ENCODE measurements at places on chromosomes 5 and 9. TPM values are rescaled to one million over a fixed set of nuclear protein-coding genes. Genes with fewer than 3 reads are reported as not detected.

DNA sequence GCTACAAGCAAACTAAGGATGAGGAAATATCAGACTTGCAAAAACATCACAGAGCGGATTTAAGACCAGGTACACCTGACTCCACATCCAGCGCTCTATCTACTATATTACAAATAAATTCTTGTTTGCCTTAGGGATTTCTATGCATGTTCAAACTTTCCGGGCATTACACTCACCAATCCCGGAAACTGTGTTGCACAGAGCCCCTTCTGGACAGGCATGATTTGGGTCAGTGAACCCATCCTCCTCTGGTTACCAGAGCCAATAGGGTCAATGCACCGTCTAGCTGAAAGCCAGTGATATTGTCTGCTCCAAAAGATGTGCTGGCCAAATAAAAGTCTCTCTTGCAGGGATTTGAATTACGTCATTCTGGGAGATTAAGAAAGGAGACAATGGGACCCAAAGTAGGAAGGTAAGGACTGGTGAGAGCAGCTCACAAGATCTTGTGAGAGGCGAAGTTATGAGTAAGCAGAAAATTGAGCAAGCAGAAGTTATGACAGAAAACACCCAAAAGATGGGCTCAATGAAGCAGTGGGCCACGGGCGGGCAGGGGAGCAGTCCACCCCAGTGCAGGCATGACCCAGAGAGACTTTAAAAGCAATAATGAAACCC lies 155.8 kb upstream of the RAI14 start:
- H3K4me1 ChIP-seq, result peaks cover 41% of the 10 kb centered on the region
- DNase-seq, result no peak
- H3K4me3 ChIP-seq, result no peak overlapping the region
- no peak overlapping the region for H3K27ac ChIP-seq
- H3K36me3 ChIP-seq, result no peaks in the 10 kb centered on the region

DNA sequence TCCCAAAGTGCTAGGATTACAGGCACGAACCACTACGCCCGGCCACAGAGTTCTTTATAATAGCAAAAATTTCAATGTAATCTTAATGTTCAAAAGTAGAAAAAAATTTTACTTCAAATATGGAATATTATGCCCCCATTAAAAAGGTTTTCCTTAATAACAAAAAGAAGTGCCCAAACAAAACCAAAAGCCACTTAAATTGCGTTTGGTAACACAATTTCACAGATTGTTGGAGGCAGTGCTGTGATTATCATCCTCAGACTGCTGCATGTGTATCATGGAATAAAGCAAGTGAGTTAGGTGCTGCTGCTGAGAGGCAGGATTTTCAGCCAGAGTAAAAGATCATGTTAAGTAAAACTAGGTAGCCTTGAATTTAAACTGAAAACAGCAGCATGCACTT lies 132.7 kb downstream of the COL23A1 start:
- no peak overlapping the region for H3K4me3 ChIP-seq
- no peak overlapping the region for H3K27ac ChIP-seq
- H3K4me1 ChIP-seq, result no peaks in the 10 kb centered on the region
- no peak for DNase-seq
- H3K27me3 ChIP-seq, result no peaks in the 10 kb centered on the region

DNA sequence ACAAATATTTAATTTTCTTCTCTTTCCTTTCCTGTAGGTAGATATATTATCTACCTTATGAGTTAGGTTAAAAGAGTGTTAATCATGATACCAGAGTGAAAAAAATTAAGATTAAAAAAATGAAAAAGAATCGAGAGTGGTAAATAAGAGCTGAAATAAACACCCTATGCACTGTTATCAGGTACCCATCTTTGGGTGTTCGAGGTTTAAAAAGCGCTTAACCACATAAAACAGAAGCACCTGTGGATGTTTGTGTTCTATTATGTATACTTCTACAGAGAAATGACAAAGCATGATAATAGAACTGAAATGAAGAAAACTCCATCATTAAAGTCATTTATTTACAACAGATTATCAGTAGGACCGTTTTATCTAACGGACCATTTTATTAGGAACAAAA lies 25.7 kb upstream of the GCNT4 start:
- H3K27me3 ChIP-seq, result no peaks in the 10 kb centered on the region
- no peaks in the 10 kb centered on the region for H3K36me3 ChIP-seq
- no peaks in the 10 kb centered on the region for H3K4me1 ChIP-seq
- no peak overlapping the region for H3K4me3 ChIP-seq
- DNase-seq, result no peak

- H3K4me3 ChIP-seq, result no peak overlapping the region
- H3K27me3 ChIP-seq, result no peaks in the 10 kb centered on the region
- H3K4me1 ChIP-seq, result peaks cover 7% of the 10 kb centered on the region
- H3K27ac ChIP-seq, result no peak overlapping the region
Measured at GRCh38 chr9:36049408-36049807, 12.7 kb downstream of the RECK start.

DNA sequence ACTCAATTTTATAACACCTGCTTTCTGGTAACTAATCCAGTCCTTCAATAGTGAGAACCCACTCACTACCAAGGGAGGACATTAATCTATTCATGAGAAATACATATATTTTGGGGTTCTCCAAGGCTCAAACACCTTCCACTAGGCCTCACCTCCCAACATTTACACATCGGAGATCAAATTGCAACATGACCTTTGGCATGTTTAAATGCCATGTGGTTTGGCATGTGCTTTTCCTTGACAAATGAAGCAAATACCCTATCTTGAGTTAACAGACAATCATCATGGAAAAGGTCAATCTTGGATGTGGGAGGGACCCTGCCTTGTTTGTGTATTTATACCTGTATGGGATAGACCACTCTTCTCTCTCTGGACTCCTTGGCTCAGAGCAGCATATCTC lies 21.9 kb upstream of the SPINK14 start:
- H3K36me3 ChIP-seq, result no peaks in the 10 kb centered on the region
- no peak overlapping the region for H3K4me3 ChIP-seq
- H3K27ac ChIP-seq, result no peak overlapping the region
- no peak for DNase-seq
- H3K4me1 ChIP-seq, result no peaks in the 10 kb centered on the region

The KCNV2 gene
- total RNA-seq, result not detected

The ABCA1 gene
- total RNA-seq, result 74.5 TPM

The FOXI1 gene
- not detected for total RNA-seq

The FBP1 gene
- total RNA-seq, result 22.3 TPM
